Dermis microvascular lymphatic vessel endothelial cell (primary cell): ENCODE measurements at places on chromosomes 6 and 20. TPM values are rescaled to one million over a fixed set of nuclear protein-coding genes. Genes with fewer than 3 reads are reported as not detected.

DNA sequence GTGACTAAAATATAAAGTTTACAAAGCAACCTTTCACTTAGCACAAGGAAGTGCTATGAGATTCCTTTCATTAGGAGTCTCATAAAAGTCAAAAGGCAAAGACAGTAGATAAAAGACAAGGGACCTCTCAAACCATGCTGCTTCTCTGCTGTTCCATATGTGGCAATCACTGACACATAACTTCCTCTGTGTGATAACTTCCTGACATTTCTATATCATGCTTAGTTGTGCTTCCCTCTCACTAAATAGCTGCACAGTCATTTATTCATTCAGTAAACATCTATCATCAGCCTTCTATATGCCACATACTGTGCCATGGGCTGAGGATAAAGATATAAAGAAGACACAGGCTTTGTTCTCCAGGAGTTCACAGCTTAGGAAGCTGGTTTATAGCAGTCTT is 214.8 kb upstream of the GRIK2 start:
- no peak for DNase-seq

- DNase-seq: no peak
Measured at GRCh38 chr6:16741112-16742016, 19.9 kb downstream of the ATXN1 start.

DNA sequence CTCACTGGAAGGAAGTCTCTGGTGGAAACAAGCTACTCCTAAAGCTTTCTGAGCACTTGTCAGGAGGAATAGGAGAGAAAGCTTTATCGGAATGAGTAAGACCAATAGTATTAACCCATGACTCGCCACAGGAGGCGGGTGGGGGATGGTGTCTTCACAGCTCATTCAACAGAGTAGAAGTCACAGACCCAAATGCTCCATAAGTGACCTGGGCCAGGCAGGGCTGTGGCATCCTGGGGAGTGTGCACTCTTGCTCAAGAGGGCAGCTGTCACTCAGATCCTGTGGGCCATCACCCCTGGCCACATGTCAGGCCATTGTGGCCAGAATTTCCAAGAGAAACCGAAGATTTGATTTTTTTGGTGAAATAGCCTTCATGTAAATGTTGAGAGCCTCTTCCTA is 116.0 kb downstream of the SYCP2 start:
- DNase-seq: no peak

- no peak for DNase-seq
Measured at GRCh38 chr6:117414770-117415169, 11.0 kb downstream of the ROS1 start.

DNA sequence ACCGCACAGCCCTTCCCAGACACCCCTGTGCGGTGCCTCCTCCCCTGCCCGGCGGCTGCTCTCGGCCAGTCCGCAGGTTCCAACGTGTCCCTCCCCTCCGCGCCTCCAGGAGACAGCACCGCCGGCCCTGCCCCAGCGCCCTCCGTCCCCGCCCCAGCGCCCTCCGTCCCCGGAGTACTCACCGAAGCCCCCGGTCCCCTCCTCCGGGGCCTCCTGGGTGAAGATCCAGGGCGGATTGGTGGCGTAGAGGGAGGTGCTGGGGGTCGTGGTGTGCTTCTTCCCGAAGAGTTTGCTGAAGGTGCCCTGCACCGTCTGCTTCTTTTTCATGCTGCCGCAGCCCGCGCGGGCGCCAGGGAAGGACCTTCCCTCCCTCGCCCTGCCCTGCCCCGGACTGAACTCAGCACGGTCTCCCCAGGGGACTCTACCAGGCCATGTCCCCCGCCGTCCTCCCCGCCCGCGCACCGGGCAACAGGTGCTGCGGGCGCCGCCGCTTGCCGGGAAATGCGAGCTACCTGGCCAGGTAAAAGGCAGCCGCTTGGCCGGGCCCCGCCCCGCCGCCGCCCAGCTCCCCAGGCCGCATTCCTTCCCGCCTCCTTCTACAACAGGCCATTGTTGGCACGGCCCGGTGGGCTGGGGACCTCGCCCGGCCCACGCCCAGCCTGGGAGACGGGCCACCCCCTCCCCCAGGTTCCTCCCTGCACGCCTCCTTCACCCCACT is at the start of gene C6orf132:
Gene C6orf132, minus strand, starts transcription at position 503 of the 718 bp plus-strand sequence. Its CDS starts 176 bp downstream, at position 327.
- DNase-seq: peak; percentile 28

GRCh38 chr20:45308117-45308778 is at the start of gene MATN4:
Gene MATN4, minus strand, starts transcription at chr20:45308299. Its CDS starts 2,717 bp downstream, at chr20:45305582.
- no peak for DNase-seq

GRCh38 chr20:19571996-19572395 is 186.1 kb upstream of the RIN2 start:
- DNase-seq: no peak

DNA sequence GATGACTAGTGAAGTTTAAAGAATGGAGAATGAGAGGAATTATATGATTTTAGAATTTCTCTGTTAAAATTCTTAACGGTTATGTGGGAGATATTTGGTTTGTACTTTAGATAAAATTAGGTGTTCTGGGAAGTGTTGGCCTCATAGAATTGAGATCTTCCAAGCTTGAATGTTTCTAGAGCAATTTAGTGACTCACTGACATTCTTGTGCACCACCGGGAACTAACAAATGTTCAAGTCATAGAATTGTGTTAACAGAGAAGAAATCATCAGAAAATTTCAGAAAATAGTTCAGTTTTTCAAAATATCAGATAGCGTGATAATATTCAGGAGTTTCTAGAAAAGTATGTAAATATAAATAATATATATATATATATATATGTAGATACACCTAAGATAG is 67.9 kb upstream of the BMP5 start:
- no peak for DNase-seq

DNA sequence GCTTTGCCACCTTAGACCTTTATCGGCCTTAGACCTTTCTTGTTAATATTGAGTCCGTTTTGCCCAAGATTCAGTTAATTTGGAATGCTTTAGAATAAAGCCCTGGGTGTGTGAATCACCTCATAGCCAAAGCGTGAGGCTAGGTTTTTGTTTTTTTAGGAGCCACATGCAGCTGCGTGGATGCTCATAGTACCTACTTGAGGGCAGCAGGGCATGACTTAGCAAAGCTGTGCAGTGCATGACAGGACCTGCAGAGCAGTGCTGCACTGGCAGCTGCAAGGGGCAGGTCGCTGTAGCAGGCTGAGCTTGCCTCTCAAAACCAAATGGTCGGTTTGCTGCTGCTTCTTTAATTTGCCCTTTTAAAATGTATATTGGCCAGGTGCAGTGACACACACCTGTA is 116.1 kb downstream of the JAG1 start:
- DNase-seq: no peak

GRCh38 chr6:100952006-100952405 is 70.9 kb upstream of the ASCC3 start:
- DNase-seq: no peak

DNA sequence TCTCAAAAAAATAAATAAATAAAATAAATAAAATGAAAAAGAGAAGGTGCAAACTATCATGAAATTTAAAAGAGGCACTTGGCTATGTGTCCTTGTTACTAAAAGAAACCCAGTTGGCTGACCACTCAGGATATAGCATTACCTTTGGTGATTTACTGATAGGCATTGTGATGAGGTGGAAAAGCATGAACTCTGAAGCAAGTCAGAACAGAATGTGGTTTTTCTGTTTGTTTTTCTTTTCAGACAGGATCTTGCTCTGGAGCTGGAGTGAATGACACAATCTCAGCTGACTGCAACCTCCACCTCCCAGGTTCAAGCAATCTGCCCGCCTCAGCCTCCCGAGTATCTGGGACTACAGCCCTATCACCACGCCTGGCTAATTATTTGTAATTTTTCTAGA is 31.9 kb downstream of the ZNF184 start:
- DNase-seq: no peak

DNA sequence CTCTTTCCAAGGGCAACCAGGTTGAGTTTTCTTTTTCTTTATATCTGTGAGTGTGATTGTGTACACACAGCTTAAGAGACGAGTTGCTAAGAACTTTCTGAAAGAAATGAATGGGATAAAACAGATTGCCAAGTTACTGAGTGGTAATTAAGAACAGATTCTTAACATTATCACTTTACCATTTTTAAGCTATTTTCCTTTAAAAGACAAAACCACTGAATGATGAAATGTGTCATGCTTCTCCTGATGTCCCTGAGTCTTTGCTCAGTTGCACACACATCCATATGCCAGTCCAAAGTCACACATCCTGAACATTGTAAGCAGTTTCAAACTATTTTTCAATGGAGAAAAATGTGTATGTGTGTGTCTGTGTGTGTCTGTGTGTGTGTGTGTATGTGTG is 5.5 kb upstream of the DAAM2 start:
- no peak for DNase-seq

- DNase-seq: no peak
Measured at GRCh38 chr6:105537981-105538578, 135.2 kb upstream of the PREP start.

DNA sequence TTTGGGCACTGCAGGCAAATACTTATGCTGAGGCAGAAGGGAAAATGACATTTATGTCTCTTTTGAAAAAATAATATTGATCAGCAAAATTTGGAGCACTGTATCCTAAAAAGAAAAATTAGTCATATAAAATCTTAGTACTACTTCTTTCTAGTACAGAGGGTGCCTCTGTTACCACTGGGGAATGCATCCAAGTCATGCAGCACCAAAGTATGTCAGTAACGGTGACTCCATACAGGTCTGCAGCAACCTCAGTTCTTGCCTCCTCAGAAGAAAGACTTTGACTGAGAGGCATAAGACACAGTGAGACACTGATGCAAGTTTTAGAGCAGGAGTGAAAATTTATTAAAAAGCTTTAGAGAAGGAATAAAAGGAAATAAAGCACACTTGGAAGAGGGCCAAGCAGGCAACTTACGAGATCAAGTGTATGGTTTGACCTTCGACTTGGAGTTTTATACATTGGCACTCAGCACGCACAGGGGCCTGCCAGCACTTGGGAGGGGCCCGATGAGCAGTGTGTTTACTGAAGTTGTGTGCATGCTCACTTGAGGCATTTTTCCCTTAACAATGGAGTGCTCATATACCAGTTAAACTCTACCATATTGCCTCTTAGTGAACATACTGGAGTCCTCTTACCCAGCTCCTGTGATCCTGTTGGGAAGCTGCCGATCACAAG is 1244.8 kb downstream of the EPHA7 start:
- DNase-seq: no peak

- DNase-seq: no peak
Measured at GRCh38 chr6:165013701-165014100, 295.7 kb downstream of the C6orf118 start.

DNA sequence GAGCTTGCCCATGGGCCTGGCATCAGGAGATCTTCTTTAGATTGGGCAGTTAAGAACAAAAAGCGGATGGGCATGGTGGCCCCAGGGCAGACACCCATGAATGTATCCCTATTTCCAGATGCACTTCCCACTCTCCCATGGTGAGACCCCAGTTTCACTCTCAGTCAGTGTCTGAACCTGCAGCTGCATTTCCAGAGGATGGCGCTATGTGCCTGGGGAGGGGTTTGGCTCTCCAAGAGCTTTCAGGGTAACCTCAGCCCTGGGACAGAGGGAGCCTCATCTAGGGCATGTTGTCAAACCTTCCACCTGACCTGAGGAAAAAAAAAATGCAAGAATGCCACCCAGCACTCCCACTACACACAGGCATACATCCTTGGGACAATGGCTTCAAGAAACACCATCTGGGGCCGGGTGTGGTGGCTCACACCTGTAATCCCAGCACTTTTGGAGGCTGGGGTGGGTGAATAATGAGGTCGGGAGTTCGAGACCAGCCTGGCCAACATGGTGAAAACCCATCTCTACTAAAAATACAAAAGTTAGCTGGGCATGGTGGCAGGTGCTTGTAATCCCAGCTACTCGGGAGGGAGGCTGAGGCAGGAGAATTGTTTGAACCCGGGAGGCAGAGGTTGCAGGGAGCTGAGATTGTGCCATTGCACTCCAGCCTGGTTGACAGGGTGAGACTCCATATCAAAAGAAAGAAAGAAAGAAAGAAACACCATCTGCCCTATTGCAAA is 1.9 kb downstream of the CST9L start:
- no peak for DNase-seq

- no peak for DNase-seq
Measured at GRCh38 chr20:54306985-54307710, 99.3 kb downstream of the PFDN4 start.

DNA sequence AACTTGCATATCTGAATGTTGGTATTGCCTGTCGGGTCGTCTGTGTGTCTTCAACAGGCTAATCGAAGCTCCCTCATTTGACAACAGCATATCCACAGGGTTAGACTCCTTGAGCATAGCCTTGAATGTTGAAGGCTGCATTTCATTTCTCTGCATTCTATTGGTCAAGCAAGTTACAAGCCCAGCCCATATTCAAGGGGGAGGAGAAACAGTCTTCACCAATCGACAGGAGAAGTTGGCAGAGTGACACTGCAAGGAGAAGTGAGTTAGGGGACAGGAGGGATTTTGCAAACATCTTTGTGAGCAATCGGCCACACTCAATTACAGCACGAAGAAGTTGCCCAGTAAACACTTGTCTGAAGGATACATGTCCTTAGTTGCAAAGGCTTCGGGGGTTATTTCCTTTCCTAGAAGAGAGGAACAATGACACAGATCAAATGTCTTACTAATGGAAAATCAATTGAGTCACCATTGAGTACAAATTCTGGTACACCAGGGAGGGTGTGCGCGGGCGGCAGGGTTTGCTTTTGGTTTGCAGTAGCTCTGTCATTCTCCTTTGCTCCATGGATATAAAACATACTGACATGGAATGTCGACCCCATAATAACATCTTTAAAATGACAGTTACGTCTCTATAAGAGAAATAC is 60.6 kb upstream of the NT5E start:
- DNase-seq: no peak

DNA sequence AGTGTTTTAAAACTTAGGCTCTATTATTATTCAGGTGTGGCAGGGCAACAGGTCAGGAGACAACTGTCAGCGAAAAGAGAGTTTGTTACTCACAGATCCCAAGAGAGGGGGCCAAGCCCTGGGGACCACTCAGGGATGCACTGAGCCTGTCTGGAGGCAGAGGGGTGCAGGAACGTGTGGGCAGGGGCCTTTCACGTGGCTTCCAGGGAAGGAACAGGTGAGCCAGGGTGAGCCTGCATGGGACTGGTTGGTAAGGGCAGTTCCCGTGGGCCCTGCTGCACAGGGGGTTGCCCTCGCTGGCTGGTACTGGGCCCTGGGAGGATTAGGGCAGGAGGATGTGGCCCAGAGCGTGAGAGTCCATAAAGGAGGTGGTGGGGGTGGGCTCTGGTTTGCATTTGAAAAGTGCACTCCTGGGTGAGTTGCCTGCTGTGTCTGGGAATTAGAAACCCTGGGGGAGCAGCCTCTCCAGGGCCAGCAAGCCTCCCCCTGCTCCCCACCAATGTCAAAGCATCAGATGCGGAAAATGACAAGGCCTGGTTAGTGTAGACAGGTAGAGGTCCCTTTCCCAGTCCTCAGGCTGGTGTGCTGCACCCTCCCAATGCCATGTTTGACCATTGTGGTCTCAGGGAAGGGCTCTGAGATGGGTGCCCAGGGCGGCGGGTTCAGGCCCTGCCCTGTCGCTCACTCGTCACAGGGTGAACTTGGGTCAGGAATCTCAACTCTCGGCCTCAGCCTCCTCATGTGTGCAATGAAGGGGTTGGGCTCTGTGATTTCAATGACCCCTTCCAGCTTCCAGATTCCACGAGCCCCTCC is 127.4 kb upstream of the RPS6KA2 start:
- DNase-seq: no peak

GRCh38 chr6:114997813-114998292 is 655.0 kb upstream of the HS3ST5 start:
- no peak for DNase-seq

TNFAIP3 gene
- total RNA-seq: 2.8 and 4.9 TPM in 2 replicates

SLC22A2 gene
- total RNA-seq: not detected in 2 replicates

MUC21 gene
- not detected in 2 replicates for total RNA-seq

ADGRF5 gene
- 107 and 112 TPM in 2 replicates for total RNA-seq

SYNE1 gene
- 41.3 and 62.8 TPM in 2 replicates for total RNA-seq

BTN1A1 gene
- total RNA-seq: not detected in 2 replicates

TMEM217 gene
- 8.6 and 11.3 TPM in 2 replicates for total RNA-seq

PLCB4 gene
- 2.1 and 4.0 TPM in 2 replicates for total RNA-seq
